HEK293T (cell line): ENCODE measurements at places on chromosomes 5 and 9.

DNA sequence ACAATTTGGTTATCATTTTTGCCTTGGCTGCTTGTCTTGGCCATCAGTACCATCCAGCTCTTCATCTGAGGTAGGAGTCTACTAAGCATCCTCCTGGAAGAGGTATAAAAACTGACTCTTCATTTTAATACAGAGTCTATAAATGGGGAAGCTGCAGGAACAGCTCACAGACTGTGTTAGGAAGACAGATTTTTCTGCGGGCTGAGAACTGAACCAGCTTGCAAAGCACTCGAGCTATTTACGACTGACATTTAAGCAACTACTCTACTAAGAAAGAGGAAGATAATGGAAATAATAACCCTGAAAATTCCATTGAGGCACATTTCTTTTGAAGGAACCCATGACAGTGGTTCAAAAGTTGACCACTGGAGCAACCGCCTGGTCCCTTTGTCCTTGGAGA lies 314.5 kb upstream of the RFX3 start:
- DNase-seq = no peak

GRCh38 chr5:126438868-126439267 lies 15.7 kb downstream of the GRAMD2B start:
- DNase-seq = no peak

- peak; percentile 58 for DNase-seq
Measured at GRCh38 chr5:92518318-92518904, 1062.6 kb downstream of the NR2F1-AS1 start.

GRCh38 chr5:88322785-88323184 lies 54.1 kb upstream of the TMEM161B start:
- no peak for DNase-seq

DNA sequence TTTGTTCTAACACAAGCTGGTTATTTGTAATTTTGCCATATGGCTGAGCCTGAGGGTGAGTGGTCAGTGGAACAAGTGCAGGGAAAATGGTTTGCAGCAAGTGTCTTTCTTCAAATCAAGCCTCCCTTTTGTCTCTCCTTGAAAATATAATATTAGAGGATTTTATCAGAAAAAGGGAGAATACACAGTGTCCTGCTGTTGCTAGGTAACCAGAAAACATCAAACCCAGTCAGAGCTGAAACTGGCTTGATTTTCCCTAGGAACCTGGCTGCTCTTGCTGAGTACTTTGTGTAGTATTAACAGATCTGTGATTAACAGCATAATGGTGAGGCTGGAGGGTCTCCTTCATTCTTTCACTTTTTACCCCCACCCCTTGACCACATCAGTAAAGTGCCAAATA lies 314.0 kb downstream of the ARHGEF28 start:
- no peak for DNase-seq

DNA sequence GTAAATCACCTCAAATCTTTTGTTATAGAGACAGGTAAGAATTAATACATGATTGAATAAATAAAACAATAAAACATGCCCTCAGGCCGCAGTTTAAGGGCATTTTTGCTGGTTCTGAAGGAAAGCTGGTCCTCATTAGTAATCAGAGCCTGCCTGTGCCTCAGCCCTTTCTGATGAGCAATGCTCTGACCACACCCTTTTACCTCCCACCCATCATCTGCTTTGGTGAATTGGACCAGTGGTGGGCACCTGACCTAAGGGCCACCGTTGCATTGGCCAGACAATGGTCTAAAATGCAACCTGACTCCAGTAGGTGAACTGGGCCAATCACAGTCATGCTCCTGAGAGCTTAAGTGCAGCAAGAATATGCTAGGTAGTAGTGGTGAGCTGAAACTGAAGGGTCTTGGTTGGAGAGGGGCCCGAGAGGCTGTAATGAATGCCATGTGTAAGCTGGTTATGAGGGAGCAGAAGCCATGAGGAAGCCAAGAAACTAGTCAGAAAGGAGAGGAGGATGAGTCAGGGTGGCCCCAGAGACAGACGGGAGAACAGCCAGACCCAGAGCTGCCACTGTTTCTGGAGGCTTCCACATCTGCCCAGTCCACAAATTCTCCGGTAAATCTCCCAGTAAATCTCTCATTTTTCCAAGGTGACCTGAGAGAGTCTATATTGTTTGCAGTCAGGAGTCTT lies 45.5 kb upstream of the ZSWIM6 start:
- DNase-seq = no peak

- DNase-seq = peak; percentile 25
Measured at GRCh38 chr5:127031147-127031862, 947 bp upstream of the MARCHF3 start.
